ENCODE measurements at places on chromosomes 2 and 18.

- no peak for DNase-seq
Measured at GRCh38 chr18:66990909-66991308, 387.0 kb upstream of the CDH19 start.

DNA sequence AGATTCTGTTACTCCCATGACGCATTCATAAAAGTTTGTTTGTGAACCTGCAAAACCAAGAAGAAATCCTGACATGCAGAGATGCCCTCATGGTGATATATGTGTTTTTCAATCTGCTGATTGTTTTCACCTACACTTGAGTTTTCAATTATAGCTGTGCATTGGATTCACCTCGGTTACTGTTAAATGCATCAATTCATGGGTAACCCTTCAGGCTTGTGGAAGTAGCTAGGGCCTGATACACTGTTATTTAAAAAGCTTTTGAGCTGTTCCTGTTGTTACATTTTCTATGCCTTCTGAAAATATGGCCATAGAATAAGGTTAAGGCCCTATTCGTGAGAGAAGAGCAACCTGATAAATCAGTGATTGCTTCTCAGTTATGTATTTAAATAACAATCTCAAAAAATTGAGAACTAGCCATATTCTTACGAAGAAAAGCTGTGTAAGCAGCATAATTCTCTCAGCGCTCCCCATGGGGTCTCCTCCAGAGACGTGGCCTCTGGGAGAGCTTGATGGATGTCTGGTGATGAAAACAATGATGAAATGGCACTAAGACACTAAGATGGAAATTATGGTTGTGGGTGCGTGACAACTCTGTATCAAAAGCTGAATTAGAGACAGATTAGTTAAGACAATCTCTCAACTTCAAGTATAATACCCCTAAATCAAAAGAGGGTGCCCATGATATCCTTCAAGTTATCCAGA is 60.5 kb downstream of the RIT2 start:
- DNase-seq: no peak

GRCh38 chr18:23228102-23229061 is 93.1 kb downstream of the CABLES1 start:
- no peak for DNase-seq

DNA sequence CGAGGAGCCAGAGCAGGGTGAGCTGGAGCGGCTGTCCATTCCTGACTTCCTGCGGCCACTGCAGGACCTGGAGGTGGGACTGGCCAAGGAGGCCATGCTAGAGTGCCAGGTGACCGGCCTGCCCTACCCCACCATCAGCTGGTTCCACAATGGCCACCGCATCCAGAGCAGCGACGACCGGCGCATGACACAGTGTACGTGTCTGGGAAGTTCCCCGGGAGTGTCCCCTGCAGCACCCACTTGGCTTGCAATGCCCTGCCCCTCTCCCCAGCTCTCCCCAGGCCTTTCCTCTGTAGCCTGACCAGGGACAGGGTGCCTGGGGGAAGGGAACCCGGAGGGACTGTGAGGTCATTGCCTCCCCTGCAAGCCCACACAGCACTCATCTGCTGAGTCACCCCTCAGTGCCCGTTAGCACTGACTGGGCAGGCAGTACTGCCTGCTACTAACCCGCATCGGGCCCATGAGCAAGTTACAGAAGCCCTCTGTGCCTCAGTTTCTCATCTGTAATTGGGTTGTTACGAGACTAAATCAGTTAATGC is 29.4 kb upstream of the GMPPA start:
- DNase-seq: no peak

GRCh38 chr2:37561615-37562569 is 109.5 kb downstream of the CDC42EP3 start:
- no peak for DNase-seq

- DNase-seq: peak; percentile 90
Measured at GRCh38 chr2:676647-677055, 555 bp downstream of the TMEM18 start.

DNA sequence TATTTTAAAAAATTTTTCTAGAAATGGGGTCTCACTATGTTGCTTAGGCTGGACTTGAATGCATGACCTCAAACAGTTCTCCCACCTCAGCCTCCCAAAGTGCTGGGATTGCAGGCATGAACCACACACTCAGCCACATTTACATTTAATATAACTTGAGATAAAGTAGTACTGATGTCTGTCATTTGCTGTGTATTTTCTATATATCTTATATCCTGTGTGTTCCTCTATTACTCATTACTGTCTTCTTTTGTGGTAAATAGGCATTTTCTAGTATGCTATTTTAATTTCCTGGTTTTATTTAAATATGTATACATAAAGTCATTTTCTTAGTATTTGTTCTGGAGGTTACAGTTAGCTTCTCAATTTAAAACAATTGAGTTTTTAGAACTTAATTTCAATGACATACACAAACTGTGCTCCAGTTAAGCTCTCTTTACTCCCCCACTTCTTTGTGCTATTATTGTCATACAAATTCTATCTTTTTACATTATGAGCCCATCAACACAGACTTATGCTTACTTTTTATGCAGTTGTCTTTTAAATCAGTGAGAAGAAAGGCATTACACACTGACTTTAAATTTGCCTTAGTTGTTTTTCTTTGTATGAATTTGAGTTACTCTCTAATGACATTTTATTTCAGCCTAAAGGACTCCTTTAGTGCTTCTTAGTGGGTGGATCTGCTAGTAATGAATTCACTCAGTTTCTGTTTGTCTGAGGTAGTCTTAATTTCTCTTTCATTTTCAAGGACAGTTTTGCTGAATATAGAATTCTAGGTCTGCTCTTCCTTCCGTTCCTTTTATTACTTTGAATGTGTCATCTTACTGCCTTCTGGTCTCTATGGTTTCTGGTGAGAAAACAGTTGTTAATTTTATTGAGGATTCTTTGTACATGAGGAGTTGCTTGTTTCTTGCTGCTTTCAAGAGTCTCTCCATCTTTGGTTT is 6.2 kb upstream of the INPP4A start:
- DNase-seq: no peak

GRCh38 chr2:9010866-9011265 is 7.4 kb upstream of the MBOAT2 start:
- DNase-seq: no peak

- DNase-seq: no peak
Measured at GRCh38 chr18:49980896-49981295, 167.6 kb upstream of the ACAA2 start.

DNA sequence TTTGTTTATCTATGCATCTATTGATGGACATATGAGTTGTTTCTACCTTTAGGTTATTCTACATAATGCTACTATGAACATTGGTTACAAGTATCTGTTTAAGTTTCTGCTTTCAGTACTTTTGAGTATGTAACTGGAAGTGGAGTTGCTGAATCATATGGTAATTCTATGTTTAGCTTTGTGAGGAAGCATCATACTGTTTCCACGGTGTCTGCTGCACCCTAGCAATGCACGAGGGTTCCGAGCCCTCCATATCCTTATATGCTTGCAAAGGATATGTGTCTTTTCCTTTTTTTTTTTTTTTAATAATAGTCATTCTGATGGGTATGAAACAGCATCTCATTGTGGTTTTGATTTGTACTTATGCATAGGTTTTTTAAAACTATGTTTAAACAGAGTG is 83.7 kb downstream of the FMNL2 start:
- no peak for DNase-seq

- no peak for DNase-seq
Measured at GRCh38 chr2:44920751-44921150, 20.8 kb upstream of the SIX3 start.

- DNase-seq: no peak
Measured at GRCh38 chr2:10820978-10821695, 8.6 kb upstream of the PDIA6 start.

DNA sequence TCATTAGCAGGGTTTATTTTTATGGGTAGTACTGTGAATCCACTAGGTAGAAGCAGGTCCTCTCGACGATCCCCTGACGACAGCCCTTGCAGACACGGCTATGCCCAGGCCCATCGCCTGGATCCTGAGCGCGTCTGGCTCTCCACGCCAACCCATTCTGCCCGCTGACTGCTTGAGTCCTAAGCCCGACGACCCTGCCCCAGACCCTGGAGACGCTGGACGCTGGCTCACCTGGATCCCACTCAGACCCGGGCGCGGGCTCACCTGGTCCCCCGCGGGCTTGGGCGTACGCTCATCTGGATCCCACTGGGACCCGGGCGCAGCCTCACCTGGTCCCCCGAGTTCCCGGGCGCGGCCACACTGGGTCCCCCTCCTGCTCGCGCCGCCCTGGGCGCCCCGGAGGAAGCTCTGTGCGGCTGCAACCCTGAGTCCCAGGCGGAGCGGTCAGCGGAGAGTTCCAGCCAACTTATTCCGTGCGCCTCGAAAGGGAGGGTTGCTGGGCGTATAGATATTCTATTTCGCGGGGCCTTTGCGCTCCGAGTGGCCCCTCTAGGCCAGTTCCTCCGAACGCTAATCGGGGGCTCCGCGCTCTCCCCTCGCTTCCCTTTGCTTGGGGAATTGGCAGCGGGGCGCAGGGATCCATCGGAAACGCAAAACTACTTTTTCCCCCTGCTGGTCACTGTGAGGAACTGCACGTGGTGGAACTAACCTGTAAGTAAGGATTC is 22.4 kb upstream of the RMP24 start:
- DNase-seq: peak; percentile 16

DNA sequence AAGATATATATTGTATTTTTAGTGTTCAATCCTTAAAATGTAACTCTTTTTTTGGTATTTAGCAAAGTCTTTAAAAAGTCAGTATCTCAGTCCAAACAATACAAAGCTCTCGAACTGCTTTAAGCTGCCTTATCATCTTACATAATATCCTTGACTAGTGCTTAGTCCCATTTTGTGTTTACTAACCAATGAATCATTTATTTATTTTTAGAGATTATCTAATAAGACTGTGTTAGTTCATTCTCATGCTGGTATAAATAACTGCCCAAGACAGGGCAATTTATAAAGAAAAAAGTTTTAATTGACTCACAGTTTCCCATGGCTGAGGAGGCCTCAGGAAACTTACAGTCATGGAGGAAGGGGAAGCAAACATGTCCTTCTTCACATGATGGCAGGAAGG is 248.3 kb upstream of the KYNU start:
- DNase-seq: no peak

DNA sequence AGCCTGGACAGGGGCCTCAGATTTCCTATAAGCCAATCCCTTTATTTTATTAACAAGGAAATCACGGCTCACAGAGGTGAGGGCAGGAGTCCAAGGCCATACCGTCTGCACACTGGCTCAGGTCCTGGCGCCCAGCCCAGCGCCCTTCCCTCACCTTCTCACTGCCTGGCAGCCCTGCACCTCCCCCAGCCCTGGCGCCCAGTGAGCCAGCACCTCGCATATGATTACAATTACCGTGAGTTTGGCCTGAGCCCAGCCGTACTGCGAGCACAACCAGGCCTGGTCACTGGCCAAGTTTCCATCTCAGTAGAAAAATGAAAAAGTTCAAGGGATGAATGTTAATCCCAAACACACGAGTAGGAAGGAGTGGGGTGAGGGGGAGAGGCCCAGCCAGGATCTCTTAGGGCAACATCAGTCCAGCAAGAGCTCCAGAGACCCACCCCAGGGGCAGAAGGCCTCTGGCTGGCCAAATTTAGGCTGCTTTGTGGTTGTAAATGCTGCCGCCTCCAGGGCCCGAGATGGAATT is 68.4 kb downstream of the MCFD2 start:
- no peak for DNase-seq

GRCh38 chr2:24570225-24570624 is 79.2 kb downstream of the NCOA1 start:
- no peak for DNase-seq

DNA sequence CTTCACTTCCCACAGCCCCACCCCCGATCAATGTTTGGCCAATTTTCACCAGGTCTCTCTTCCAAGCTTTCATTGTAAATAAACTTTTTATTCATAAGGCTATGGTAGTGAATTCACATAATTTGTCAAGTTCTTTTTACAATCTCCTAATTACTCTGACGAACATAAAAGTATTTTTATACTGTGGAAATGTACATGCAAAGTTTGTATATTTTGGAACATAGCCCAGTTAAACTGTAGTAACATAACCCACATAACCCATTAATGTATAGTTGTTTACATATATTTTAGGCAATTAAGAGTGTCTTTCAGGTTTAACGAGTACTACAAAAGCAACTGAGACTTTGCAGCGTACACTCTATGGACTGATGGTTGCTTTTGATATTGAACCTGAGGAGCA is 228.3 kb upstream of the ERBB4 start:
- no peak for DNase-seq
